ENCODE measurements at places on chromosomes 5 and 9.

- no peak for DNase-seq
Observed at GRCh38 chr9:109193974-109194556, 27.0 kb upstream of the FRRS1L start.

GRCh38 chr5:140565780-140566095 lies 1.1 kb downstream of the SLC35A4 start:
- DNase-seq, result no peak

DNA sequence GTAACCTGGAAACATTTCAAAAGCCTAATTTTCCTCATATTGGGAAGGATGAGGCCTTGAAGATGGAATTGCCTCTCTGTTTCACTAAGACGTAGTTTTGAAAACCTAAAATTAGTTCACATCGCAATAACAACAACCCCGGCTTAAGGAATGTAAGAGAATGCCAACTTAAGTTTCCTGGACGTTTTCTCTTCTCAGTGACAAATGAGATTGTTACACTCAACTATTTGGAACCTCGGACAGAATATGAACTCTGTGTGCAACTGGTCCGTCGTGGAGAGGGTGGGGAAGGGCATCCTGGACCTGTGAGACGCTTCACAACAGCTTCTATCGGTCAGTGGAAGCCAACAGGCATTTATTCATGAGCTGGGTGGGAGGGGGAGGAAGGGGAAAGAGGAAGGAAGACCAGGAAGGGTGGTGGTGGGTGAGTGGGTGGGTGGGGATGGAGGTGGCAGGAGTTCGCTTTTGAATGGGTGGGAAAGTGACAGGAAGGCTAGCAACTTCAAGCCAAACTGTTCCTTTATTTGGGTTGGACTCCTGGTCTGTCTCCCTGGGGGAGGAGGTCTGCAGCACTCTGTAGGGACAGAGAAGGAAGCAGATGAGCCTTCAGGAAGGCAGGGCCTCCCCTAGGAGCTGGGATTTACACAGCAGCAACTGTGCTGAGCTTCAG lies 83.4 kb downstream of the TEK start:
- DNase-seq, result no peak

- DNase-seq, result no peak
Observed at GRCh38 chr5:44506561-44506960, 117.3 kb upstream of the FGF10 start.

GRCh38 chr9:100322954-100323536 lies 29.7 kb downstream of the TEX10 start:
- no peak for DNase-seq

DNA sequence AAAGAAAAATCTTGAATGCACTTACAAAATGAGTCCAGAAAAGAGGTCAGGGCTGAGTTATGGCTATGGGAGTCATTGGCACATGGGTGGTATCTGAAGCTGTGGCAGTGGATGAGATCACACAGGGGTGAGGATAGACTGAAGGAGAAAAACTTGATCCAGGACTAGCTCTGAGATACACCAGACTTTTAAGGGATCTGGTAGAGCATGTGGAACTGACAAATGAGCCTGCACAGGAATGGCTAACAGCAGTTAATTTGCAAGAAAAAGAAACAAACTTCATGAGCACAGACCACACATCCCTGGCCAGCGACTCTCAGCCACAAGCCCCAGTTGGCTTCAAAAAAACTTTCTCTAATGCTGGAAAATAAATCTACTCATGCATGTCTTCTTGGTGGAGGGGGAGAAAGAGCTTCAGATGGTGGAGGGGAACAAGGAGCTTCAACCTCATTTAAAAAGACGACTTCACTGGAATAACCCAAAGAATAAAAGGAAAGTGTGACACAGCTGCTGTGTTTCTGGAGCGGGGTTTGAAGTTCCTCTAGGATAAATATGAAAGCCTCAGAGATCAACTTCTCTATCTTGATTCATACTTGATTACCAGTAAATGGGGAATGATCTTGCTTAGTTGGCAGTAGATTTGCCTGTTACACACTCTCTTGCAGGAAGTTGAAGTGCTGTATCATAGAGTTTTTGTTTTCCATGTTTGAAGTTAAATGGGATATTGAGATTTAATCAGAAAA lies 33.6 kb downstream of the TNFAIP8 start:
- no peak for DNase-seq

GRCh38 chr5:75189353-75189752 lies 47.3 kb downstream of the ANKRD31 start:
- no peak for DNase-seq

DNA sequence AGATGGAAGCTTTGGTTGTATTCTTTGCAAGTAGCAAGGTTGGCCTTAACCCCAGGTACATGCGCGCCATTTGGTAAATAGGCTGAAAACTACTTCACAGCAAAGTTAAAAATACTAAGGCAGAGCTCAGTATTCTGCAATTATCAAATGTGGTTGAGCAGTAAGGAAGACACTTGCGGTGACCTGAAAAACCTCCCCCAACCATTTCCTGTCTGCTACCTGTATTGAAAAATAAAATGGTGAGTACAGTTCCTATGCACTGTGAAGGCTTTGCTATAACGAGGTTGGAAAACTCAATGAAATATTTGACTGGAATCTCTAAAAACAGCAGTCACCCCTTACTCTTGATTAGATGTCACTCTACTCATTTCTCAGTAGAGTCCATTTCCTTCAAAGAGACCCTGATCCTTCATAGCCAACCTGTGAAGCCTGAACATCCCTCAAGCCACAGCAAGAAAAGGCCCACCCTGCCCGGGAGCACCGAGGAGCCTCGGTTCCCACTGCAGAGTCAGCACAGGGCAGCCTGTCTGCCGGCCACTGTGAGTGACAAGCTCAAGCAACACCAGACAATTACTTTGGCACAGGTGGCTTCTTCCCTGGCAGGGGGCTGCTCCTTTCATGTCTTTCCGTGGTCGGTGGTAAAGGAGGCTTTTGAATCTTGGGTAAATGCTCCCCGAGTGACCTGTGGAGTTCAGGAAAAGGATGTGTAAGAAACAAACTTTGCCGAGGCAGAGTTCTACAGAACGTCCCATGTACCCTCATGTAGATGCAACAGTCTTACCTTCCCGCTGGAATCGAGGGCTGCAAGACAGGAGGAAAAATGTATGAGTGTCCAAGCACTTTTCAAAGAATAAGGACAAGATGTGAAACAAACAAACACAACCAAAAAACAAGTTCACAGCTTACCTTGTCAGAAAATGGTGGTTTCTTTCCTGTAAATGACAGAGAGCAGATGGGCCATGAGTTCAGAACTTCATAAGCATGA lies 29.6 kb downstream of the C5orf58 start:
- no peak for DNase-seq

- peak; percentile 77 for DNase-seq
Observed at GRCh38 chr5:88778736-88779135, 104.2 kb downstream of the MEF2C start.

GRCh38 chr5:78361631-78361993 lies 1.2 kb downstream of the SCAMP1 start:
- DNase-seq, result no peak

DNA sequence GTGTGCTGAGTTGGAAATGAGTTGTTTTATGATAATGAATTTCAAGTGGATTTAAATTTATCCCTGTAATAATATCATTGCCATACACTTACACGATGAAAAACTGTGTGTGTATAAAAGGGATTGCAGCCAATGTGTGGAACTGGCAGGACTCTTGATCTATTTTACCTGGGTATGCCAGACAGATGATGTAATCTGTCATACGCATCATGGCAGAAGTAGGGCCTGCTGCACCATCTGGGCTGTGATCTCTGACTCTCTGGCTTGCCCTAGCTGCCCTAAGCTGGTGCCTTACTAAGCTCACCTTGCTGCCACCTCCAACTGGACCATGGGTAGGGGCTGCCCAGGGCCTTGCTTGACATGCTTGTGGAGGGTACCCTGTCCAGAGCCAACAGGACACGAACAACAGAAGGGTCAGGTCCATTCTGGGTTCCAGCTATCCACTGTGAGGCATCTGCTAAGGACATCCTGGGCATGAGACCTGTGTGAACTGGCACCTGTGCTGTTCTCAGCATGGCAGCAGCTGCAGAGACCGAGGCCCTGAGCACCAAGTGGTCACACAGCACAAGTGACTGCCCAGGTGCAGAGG lies 184.2 kb downstream of the FSTL4 start:
- no peak for DNase-seq

DNA sequence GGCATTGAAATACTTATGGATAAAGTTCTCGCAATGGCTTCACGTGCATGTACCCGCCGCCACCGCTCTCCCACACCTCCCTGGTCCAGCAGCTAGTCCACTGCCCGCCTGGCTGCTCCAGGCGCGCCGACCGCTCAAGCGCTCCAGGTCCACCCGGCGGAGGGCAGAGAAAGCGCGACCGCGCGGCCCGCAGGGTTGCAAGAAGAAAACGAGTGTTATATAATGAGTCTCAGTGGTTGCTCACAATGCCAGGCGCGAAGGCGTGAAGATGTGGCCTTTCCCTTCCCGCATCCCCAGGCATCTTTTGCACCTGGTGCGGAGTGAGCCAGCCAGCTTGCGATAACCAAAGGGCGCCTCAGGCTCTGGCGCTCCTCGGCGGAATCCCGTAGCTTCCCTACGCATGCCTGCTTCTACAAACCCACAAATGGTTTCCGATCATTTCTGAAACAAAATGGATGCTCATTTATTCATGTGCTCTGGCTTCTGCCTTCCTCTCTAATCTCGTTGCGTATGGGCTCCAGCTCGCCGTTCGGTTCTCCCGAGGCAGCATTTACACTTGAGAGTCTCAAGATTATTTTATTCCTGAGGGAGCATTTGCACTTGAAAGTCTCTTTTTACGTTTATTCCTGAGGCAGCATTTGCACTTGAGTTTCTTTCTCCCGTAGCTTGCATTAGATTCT lies 25.7 kb downstream of the CDKN2A start:
- no peak for DNase-seq

DNA sequence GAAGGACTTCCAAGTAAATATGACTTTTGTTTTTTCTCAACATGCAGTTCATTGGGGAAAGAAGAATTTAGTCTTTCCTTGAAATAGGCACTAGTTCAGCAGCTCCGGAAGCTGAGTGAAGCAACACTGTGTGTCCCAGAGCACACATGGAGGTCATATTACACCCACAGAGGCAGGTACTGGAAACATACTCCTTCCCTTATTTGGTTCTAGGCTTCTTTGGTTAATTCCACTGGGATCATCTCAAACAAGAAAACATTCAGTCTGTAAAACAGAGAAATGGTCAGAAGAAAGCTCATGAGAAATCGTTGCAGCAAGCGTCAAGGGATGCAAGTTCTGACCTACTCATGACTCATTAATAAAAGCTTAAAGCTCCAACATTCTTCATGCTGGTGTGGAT lies 175.1 kb upstream of the PCSK5 start:
- no peak for DNase-seq
